Activated T-cell treated with anti-CD3 and anti-CD28 coated beads for 24 hours (primary cell): ENCODE measurements at places on chromosomes 1 and 21.
A peak's percentile ranks its signal among the peaks of the same experiment; 100 is the strongest.

GRCh38 chr1:12661606-12662219 lies 17.8 kb downstream of the AADACL4 start:
- DNase-seq: no peak

GRCh38 chr1:48536477-48536876 lies 64.5 kb upstream of the SPATA6 start:
- DNase-seq: no peak

- DNase-seq: no peak
Measured at GRCh38 chr1:177732178-177732577, 237.7 kb downstream of the SEC16B start.

GRCh38 chr1:55214934-55215193 lies 300 bp downstream of the USP24 start:
- DNase-seq: no peak

GRCh38 chr1:6747674-6748073 lies 37.6 kb upstream of the CAMTA1 start:
- no peak for DNase-seq

DNA sequence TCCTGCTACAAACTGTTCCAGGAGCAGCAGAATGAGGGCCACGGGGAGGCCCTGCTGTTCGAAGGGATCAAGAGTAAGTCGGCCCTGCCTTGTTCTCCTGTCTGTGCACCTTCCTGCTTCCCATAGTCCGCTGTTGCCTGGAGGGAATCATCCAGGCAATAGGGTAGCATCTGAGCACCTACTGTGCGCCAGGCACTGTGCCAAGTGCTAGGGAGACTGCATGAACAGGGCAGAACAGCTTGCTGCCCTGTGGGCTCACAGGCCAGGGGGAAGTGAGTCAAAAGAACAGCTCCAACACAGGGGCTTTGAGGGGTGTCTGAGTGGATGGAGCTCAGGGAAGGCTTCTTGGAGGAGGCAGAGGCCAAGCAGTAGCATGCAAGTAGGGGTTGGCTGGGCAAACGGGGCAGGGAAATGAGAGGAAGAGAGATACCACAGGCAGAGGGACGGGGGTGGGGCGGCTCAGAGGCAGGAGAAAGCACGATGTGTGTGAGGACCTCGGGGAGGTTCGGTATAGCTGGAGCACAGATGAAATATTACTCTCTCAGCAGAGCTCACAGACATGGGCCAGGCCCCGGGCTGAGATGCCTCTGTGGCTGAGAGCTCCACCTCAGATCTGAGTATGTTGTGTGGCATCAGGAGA lies 15.5 kb upstream of the PADI6 start:
- peak; percentile 6 for DNase-seq

DNA sequence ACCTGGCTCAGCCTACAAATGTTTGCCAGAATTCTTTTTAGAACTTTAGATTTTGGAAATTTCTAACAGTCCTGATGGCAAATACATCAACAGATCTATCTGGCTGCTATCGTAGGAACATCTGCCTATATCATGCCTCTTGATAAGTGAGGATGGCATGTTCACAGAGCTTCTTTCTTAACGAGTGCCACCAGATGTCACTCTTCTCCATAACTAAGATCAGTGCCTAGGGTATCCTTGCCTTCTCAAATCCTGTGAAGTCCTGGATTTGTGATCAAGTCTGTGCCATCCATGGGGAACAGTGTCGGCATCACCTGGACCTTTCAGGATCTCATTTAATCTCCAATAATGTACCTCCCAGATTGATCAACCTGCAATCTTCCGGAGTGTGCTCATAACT lies 36.5 kb upstream of the CD5L start:
- no peak for DNase-seq

GRCh38 chr1:25503551-25504426 lies 39.6 kb upstream of the LDLRAP1 start:
- DNase-seq: peak; percentile 53

- DNase-seq: no peak
Measured at GRCh38 chr1:179061360-179062282, 20.2 kb upstream of the TOR3A start.

- DNase-seq: no peak
Measured at GRCh38 chr1:244865028-244865371, 657 bp upstream of the HNRNPU start.

- no peak for DNase-seq
Measured at GRCh38 chr21:40254540-40255465, 387.6 kb downstream of the PCP4 start.

DNA sequence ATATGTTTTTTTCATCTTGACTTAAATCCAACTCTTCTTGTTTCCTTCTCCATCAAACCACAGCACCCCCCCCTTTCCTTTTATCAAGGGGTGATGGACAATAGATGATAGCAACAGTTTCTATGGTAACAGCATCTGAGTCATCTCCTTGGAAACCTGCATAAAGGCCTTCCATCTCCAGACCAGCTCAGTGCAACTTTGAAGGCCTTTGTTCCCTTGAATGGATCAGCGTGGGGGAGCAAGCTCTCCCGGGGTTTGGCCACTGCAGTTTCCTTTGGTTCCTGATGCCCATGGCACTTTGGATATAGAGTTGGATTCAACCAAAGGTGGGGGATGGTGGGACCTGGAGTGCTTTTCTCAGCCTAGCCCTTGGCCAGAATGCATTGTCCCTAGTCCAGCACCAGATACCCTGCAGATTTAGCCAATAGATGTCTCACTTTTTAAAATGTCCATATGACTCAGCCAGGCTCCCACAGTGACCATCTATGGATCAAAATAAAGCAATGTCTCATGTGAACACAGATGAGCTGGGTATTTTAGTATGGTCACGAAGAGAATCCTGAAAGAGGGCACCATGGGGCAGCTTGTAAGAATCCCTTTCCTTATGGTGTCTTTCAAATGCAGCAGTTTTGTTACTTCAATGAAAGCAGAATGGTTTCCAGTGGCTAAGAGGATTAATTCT lies 127.7 kb downstream of the SPATA46 start:
- DNase-seq: no peak

GRCh38 chr1:14634486-14634885 lies 36.0 kb downstream of the KAZN start:
- no peak for DNase-seq

DNA sequence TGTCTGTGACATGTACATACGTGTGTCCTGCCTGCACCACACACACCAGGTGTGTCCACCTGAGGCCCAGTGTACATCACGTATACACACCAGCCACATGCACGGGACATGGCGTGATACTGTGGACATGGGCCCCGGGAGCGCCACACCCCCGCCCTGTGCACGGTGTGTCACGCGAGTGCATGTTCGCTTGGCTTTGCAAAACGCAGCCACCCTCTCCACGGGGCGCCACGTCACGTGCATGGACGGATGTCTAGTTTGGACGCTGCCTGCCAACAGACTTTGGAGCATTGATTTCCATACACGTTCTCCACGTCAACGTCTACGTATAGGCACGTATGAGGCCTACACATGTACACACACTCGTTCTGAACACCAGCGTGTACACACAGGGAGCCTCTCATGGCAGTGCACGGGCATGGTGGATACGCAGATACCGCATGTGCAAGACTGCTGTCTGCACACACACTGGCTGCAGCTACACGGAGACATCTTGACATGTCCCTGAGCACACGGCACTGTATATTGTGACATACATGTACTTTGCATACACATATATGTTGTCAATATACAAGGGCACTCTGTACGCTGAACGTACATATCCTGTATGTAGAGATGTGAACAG lies 2.7 kb downstream of the TMEM240 start:
- no peak for DNase-seq

DNA sequence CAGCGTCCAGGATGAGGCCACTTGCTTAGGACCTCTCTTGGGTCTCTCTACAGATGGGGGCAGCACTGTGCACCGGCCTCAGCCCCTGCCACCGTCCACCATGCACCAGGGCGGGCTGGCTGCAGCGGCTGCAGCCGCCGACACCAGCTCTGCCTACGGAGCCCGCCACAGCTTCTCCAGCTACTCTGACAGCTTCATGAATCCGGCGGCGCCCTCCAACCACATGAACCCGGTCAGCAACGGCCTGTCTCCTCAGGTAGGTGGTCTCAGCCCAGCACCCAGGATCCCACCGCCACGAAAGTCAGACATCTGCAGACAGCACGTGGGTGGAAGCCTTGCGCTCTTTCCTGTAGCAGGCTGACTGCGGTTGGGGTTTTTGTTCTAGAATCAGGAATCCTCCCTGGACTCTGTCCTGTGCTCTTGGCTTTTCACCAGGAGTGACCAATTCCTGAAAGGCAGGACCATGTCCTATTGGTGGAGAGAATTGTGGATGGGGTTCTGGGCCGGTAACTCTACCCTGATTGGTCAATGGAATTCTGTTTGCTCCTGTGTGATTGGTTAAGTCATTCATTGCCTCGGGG lies 72.5 kb downstream of the PAX7 start:
- no peak for DNase-seq

DNA sequence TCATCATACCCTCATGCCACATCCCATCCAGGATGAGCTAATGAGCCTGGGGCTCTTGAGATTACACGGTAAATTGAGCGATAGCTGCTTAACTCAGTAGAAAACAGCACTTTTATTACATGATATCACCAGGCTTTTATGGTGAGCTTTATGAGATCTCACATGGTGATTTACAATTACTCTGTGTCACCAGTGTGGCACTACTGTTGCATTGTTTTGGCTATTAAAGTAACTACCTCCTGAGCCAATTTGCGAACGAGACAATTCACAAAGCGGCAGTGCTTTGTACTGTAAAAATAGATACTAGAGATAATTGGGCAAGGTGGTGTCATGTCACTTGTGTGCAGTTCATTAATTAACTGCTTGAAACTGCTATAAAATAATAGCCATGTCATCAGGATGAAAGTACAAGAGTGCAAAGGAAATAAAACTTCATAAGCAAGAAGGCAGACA lies 767.7 kb upstream of the ADGRL2 start:
- no peak for DNase-seq

DNA sequence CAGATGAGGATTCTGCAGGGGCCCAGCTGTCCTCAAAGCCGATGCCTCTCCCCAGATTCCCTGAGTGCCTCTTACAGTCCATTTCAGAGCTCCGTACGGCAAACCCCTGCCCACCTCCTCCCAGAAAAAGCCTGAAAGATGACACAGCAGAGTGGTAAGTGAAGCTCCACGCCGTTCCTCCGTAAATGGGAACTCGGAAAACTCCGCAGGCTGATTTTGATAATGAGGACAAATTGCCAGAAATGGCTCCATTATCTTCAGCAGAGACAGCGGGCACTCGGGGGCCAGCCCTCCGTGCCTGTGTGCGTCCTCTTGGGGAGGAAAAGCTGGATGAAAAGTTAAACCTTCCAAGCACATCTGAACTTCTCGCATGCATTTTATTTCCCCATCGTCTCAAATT lies 81.1 kb downstream of the NPHP4 start:
- DNase-seq: no peak

DNA sequence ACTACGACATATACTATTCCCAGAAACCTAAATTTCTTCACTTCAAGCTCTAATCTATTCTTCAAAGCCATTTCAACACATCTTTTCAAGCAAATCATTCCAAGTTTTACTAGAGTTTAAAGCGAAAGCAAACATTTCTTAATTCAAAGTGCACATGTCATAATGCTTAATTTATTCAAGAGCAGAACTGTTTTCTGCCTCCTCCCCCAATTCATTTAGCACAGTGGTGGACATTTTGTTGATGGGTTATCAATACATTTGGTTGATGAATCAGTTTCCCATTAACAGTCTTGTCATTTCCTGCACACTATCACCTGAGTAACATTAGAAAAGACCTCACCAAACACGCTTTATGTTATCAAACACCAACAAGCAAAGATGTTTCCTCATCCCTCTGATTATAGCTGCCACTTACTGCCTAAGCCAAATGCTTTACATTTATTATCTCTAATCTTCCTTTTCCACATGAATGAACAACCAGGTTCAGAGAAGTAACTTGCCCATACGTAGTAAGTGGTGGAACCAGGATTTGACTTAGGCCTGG lies 2.0 kb downstream of the SRSF4 start:
- no peak for DNase-seq

DNA sequence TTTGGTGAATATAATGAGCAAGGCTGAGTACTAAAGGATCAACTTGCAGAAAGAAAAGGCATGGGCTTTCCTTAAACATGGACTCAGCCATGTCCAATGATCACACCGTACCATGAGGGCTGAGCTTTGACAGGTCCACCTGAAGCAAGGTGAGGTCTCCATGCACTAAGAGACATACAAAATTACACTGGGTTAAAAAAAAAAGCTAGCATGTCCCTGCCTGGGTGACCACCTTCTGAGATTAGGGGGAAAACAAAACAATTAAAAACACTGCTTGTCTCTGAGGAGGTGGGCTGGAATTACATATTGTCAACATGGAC lies 22.7 kb downstream of the DUSP10 start:
- no peak for DNase-seq

- DNase-seq: no peak
Measured at GRCh38 chr1:154870734-154871133, 653 bp upstream of the KCNN3 start.

- DNase-seq: no peak
Measured at GRCh38 chr1:7869136-7869920, 16.5 kb upstream of the UTS2 start.

GRCh38 chr1:165542647-165543046 lies 1.2 kb upstream of the LRRC52 start:
- no peak for DNase-seq

GRCh38 chr21:14382486-14382834 lies 486 bp downstream of the HSPA13 start:
- no peak for DNase-seq

DNA sequence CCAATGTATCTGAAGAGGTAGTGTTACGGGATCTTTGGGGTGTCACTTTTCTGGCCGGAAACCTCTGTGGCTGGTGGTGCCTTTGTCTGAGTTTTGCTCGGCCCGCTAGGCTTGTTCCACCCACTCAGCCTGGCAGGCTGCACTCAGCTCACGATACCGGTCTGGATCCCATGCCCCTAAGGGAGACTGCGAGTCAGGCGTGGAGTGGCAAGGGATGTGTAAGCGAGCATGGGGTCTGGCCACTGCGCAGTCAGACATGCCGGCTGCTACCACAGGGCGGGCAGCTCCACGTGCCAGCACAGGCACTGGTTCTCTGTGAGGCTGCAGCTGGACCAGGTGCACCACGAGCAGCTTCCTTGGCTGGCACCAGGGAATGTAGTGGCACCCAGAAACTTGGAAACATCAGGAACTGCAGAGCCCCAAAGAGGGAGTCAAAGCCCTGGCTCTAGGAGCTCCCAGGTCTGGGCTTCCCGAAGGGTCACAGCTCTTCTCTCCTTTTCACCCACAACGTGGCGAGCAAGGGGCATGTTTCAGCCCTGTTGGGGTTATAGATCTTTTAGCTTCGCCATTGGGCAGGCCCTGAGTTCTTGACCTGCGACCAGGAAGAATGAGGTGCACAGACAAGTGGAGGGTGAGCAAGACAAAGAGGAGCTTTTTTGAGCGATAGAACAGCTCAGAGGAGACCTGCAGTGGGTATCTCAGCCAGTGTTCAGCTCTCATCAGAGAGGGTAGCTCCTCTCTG lies 23.8 kb upstream of the LRRC8C start:
- DNase-seq: peak; percentile 56

GRCh38 chr1:182259229-182259872 lies 132.2 kb downstream of the GLUL start:
- DNase-seq: peak; percentile 20

DNA sequence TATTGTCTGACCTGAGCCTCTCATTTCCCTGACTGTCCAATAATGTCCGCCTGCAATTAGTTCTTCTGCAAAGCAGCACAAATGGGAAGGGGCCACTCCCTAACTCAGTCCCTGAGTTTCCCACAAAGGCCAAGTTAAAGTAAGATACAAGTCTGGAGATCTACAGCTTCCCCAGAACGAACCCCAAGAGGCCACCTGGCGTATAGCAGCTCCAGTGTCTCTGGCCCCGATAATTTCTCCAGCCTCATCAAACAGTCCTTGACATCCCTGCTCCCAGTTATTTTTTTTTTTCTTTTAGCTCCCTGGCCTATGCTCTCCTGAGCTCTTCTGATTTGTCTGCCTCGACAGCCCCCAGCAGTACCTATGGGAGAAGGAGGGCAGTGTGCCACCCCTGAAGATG lies 8.1 kb upstream of the ACKR1 start:
- no peak for DNase-seq
